ENCODE measurements at places on chromosomes 11 and 22.

- DNase-seq: no peak
These were observed 202.0 kb downstream of the PGR start for GRCh38 chr11:100927579-100927978.

DNA sequence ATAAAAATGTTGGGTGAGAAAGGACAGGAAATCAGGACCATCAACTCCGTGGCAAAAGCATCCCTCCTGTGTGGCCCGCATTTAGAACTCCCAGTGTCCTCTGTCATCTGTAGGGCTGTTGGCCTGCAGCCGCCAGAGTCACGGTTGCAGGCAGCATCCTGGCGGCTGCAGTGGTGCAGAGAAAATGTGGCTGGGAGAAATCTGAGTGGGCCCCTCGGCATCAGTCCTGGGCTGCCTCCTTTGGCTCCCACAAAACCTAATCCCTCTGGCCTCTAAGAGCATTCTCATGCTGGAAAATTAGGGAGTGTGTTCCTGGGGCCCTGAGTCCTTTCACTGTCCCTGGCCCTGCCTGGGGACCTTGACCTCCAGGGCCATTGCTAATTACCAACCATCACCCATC is 121.9 kb downstream of the WT1 start:
- no peak for DNase-seq

- no peak for DNase-seq
These were observed 531 bp downstream of the GRIK4 start for GRCh38 chr11:120511820-120512738.

GRCh38 chr11:103877221-103877620 is 159.2 kb upstream of the DDI1 start:
- no peak for DNase-seq

- peak; percentile 22 for DNase-seq
These were observed 67.2 kb upstream of the BMAL1 start for GRCh38 chr11:13210424-13210823.

GRCh38 chr11:106471276-106471675 is 393.8 kb downstream of the AASDHPPT start:
- DNase-seq: no peak

GRCh38 chr11:111792955-111793500 is 26.8 kb upstream of the PPP2R1B start:
- DNase-seq: no peak

- DNase-seq: no peak
These were observed 250.8 kb downstream of the CNTN5 start for GRCh38 chr11:99271527-99271926.

GRCh38 chr22:22878801-22879674 is 8.6 kb upstream of the IGLL5 start:
- DNase-seq: no peak

DNA sequence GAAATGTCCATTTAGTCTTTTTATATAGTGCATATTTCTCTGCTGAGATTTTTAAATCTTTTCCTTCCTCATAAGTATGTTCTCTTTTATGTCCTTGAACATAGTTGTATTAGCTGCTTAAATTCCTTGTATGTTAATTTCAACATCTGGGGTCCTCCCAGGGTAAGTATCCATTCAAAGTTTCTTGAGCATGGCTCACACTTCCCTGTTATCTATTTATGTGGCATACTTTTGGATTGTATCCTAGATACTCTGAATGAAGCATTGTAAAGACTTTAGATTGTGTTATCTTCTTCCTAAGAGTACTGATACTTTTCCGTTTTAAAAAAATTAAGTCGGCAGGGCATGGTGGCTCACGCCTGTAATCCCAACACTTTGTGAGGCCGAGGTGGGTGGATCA is 28.4 kb upstream of the PITPNB start:
- no peak for DNase-seq

- no peak for DNase-seq
These were observed 443.1 kb downstream of the TBC1D22A start for GRCh38 chr22:47205554-47205953.

DNA sequence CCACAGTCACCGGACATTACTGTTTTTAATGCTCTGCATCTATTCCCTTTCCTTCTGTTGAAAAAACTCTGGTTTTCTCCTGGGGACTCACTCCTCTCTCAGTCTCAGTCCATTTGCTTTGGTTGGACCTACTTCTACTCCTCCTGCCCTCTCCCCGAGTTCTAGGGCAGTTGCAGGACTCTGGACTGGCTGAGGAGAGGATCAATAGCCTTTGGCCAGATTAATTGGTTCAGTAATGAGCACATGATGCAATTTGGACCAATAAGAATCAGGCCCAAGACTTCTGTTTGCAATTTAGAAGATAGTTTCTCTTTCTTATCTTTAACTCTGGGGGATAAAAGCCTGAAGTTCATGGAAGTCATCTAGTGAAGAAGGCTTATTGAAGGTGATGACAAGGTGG is 15.3 kb upstream of the TPH1 start:
- no peak for DNase-seq

DNA sequence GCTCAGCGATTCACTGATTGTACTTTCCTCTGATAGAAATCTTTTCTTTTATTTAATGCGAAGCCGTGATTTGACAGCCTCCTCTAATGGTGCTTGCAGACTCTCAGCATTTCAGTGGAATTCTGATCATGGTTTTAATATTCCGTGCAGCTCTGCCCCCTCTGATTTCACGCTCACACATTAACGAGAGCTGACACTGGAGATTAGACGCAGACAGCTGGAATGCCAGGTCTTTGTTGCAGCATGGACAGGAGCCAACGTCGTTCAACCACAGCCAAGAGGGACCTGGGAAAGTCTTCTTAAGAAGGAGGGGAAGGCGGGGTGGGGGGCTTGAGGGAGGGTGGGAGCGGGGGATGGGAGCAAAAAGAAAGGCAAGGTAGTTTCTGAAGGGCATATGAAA is 186.4 kb downstream of the BLID start:
- DNase-seq: no peak

DNA sequence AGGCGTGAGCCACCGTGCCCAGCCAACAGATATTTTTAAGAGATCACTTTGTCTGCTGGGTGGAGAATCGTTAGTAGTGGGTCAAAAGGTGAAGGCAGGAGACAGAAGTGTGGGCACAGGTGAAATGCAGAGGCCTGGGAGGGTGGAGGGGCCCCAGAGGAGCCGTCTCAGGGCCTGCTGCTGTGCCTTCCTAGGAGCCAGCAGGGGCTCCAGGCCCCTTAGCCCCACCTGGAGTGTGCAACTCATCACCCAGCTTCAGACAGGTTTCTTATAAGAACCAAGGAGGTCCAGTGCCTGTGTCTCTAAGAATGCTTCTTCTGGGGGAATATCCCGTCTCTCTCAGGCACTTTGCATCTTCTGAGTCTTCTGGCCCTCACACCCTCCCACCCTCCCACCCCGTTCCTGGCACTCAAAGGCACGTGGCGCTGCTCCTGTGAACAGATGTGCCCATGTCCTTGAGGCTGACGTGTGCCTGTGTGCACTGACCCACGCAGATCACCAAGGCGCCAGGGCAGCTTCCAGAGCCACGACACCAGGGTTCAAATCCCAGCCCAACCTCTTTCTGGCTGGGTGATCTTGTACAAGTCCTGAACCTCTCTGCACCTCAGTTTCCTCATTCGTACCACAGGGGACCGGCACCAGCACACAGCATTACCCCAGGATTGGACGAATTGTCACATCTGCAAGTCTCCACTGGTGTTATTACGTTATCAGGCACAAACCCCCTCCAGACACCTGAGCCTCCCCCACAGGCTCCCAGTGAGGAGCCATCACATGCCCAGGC is 3.4 kb downstream of the ARSA start:
- no peak for DNase-seq

- DNase-seq: no peak
These were observed 417.9 kb upstream of the DDI1 start for GRCh38 chr11:103618528-103618927.

GRCh38 chr11:7072401-7073028 is 16.3 kb upstream of the RBMXL2 start:
- DNase-seq: no peak

DNA sequence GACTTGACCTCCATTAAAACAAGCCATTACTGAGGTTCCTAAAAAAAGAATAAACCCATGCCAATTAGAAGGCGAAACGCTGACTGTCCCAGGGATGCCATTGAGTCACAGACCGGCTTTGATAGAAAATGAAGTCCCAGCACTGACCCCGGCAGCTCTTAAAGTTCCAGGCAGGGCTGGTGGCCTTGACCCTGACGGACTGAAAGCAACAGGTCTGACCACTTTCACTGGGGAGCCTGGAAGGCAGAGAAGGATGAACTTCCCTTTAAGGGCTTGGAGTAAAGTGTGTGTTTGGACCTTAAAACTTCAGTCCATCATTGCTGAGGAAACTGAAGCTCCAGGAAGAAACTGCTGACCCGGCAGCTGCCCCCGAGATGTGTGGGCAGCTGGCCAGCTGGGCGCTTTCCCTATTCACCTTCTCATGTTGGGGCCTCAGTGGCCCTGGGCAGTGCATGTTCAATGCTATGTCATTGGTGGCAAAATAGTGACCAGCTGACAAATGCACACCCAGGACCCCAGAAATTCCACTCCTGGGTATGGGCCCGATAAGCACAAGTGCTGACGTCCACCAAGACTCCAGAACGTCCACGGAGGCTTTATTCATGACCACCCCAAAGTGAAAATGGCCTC is 18.9 kb upstream of the EFCAB6 start:
- no peak for DNase-seq

GRCh38 chr22:27163162-27164137 is 506.1 kb downstream of the MIAT start:
- DNase-seq: no peak

- DNase-seq: peak; percentile 27
These were observed at the start of gene PAMR1 for GRCh38 chr11:35525501-35526175. Gene PAMR1, minus strand, starts transcription at chr11:35525616. Its CDS starts 31 bp downstream, at chr11:35525585.
